Skeletal muscle cell (primary cell): ENCODE measurements at places on chromosomes 1 and 21.

- DNase-seq = no peak
These were observed 449.2 kb downstream of the CAMTA1 start for GRCh38 chr1:7234471-7234755.

DNA sequence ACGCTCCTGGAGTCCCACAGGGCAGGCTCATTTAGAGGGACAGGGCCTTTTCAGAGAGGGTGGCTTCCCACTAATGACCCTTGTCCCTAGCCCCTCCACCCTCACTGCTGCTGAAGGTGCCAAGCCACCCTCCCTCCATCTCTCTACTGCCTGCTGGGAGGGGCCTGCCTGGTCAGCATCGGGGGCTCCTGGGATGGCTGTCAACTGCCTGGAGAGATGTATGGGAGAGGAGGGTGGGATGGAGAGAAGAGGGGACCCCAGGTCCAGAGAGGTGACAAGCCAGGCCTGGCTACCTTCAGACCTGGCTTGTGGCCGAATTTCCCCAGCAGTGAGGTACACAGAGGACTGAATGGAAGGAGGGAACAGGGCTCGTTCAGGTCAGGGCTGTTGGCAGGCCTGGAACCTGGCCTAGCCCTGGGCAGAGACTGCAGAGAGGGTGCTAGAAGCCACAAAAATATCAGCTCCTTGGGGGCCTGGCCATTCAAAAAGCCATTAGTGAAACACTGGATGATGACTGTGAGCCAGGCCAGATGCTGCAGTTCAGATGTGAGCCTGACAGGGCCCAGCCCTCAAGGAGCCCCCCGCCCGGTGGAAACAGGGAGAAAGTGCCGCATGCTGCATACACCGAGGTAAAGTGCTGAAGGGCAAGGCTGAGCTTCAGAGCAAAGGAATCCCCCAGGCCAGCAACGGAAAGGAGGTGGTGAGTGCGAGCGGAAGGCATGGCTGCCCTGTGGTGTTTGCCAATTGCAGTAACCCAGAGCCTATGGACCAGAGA lies 20.0 kb downstream of the MMEL1 start:
- no peak for DNase-seq

- no peak for DNase-seq
These were observed 13.2 kb upstream of the MAP1LC3C start for GRCh38 chr1:242011894-242012660.

DNA sequence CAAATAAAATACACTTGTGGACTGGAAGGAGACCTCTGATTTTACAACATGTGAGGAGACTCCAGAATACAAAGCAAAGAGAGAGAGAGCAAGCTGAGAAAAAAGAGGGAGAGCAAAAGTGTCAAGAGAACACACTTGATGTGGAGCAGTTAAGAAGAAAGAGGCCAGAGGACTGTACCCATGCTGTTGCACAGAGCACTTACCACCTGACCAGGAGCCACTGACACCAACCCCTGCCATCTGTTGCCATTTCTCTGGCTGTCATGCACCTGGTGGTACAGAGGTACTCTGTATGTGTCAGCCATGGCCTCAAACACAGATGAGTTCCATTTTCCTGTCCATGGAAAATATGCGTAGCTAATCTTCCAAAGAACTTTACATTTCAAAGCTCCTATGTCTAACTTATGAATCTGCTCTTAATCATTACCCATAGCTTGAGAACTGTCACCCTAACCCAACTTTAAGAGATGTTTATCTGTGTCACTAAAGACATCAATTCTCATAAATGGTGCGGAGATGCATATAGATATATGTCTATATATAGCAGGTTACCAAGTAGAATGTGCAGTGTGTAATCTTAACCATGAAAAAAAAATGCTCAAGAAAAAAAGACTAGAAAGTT lies 32.8 kb upstream of the ABCD3 start:
- DNase-seq = no peak

DNA sequence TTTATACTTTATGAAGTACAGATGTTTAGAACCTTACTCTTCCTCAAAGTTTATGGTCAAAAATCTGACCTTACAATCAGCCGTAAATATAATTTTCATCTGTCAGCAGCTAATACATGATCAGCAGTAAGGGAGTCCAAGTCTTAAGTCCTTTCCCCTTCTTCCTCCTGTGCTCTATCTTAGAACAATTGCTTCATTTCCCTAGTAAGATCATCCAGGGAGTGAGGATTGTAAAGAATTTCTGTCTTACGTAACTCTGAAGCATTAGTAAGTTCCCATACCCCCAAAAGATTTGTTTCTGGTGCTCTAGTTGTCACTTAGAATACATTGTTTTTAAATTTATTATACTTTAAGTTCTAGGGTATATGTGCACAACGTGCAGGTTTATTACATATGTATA lies 2.1 kb downstream of the SETDB1 start:
- no peak for DNase-seq

DNA sequence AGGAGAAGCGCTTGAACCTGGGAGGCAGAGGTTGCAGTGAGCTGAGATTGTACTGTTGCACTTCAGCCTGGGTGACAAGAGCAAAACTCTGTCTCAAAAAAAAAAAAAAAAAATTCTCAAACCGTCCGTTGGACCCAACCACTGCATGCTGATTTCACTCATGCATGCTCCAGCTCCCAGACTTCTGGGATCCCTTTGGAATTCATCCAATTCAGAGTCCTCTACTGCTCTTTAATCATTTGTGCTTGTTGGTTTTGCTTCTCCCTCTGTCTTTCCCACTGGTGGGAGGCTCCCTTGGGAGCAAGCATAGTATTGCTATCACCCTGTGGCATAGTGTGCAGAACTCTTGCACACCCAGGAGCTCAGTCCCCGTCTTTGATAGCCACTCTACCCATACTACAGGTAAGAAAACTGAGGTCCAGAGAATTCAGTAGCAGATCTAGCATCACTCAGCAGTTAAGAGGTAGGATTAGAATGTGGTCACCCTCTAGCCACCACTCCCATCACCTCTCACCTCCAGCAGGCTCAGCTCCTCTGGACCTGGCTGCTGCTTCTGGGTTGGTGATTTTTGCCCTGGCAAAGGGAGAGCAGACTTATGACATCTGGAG lies 3.1 kb upstream of the LMNA start:
- DNase-seq = no peak

DNA sequence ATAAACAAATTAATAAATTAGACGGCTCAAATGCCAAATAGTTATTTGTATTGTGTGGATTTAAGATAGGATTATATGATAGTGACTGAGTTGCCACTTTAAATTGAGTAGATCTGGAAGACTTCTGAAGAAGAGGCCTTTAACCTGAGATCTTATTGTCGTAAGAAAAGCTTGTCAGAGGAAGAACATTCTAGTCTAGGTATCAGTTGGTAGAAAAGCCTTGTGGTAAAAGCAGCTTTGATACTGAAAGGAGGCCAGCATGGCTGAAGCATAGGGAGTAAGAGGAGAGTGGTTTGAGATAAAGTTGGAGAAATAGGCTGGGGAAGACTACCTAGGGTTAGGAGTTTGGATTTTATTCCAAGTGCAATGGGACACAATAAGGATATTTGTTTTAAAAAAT lies 29.1 kb downstream of the SLC30A7 start:
- DNase-seq = no peak

GRCh38 chr1:197144570-197145325 lies 1.7 kb downstream of the ASPM start:
- DNase-seq = no peak

GRCh38 chr21:19440792-19441655 lies 1037.4 kb upstream of the TMPRSS15 start:
- DNase-seq = no peak

DNA sequence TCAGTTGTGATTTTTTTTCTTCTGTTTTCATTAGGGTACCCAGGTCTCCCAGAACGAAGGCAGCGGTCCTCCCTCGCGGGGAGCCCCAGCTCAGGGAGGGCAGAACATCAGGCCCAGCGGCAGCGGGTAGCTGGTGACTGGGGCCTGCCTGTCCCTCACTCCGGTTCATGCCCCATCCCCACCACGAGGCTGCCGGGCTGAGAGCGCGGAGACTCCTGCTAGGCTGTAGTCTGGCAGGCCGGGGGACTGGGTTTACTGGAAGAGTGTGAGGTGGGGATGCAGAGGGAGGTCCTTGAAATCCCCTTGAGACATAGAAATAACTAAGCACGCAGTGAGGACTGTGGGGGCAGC lies 10.5 kb downstream of the BRINP2 start:
- no peak for DNase-seq

DNA sequence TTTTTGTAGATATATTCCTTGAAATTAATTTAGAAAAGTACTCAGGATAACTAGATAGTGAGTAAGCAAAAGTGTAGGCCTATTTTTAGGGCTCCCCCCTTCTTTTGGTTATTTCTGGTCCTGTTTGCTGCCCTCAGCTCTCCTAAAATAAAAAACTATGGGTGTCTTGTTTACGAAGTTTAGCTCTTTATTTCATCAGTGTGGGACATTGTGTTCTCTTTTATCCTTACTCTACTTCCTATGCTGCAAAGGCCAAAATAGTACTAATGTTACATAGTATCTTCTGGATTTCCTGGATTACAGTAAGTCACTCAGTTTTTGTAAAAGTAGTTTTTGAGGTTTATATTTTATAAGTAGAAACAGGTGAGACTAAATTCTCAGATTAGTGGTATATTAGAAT lies 15.4 kb downstream of the CEP350 start:
- DNase-seq = peak; percentile 16

- no peak for DNase-seq
These were observed 27.6 kb downstream of the CLDN14 start for GRCh38 chr21:36452281-36452825.

DNA sequence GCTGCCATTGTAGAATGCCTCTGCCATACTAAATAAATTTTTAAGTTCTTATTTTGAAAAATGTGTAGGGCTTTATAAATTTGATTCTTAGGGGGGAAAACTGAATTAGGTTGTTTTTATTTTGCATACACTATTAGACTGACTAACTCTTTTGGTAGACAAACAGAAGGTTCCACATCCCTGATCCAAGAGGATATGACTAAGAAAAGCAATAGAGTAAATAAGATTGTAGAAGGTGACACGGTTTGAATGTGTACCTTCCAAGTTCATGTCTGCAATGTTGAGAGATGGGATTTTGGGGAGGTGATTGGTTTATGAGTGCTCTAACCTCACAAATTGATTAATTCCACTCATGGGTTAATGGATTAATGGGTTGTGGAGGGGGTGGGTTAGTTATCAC lies 127.9 kb downstream of the GLUL start:
- no peak for DNase-seq
